Left lung (tissue), 14 donors: ENCODE measurements at places on chromosomes 2 and 18. TPM values are rescaled to one million over a fixed set of nuclear protein-coding genes. Genes with fewer than 3 reads are reported as not detected.

DNA sequence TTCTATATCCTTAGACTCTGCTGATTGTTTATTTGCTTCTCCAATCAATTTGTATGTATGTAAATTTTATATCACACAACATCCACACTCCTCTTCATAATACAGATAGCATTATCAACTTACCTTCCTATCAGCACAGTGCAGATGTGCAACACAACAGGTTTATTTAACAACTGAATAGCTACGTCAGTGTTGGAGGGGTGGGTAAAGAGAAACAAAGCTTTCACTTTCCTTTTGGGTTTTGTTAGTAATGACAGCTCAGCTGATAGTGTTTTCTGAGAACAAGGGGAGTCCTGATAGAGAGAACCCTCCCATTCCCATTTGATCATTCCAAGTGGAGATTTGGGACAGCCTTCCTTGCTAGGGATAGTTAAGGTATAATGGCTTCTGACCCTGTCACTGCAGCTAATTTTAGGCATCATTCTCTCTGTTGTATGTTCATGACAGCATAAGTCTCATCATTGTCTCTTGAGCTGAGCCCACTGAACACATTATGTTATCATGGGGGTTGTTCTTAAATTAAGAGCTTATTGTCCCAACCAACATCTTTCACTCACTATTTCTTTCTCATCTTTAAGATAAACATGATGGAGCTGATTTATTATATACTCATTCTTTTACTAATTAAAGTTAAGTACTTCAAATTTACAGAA, 227.7 kb downstream of the GPD2 start:
- no peak overlapping the region for H3K4me3 ChIP-seq
- no peaks in the 10 kb centered on the region for H3K4me1 ChIP-seq
- H3K27ac ChIP-seq, result no peak overlapping the region
- DNase-seq, result no peak

- H3K27ac ChIP-seq, result no peak overlapping the region
- H3K4me1 ChIP-seq, result no peaks in the 10 kb centered on the region
- DNase-seq, result no peak
- no peaks in the 10 kb centered on the region for H3K36me3 ChIP-seq
Measured at GRCh38 chr18:26893996-26894395, 28.5 kb upstream of the AQP4 start.

DNA sequence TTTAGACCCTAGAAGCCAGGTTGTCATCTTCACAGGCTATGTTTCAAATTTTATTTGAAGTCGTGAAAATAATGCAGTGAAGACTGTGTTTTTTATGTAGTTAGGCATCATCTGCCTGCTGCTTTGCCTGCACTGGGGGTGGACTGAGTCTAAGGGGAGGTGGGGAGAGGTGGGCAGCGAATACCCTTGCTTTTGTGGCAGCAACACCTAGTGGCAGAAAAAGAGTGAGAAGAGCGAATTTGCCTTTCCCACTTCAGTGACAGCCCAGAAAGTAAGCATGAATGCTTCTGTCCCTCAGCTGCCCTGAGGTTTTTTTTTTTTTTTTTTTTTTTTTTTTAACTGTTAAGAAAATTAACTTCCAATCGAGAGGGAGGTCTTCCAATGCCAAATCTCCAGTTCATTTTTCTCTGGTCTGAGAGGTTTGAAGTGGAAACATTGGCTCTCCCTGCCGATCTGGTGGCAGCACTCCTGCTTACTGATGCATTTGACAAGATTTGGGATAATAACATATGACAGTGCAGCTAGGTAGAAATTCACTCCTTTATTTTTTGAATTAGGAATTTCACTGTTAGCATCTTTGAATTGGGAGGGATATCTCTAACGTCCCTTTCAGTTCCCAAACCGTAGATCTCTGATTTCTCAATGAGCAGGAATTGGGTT, 60.3 kb upstream of the LYPD6B start:
- no peaks in the 10 kb centered on the region for H3K4me1 ChIP-seq
- no peak for DNase-seq
- no peaks in the 10 kb centered on the region for H3K36me3 ChIP-seq
- no peak overlapping the region for H3K4me3 ChIP-seq
- no peaks in the 10 kb centered on the region for H3K27me3 ChIP-seq
- H3K27ac ChIP-seq, result no peak overlapping the region

DYNAP gene
- 0.10 TPM for polyA plus RNA-seq

- H3K27ac ChIP-seq, result no peak overlapping the region
- H3K27me3 ChIP-seq, result no peaks in the 10 kb centered on the region
- H3K4me3 ChIP-seq, result no peak overlapping the region
- no peak for DNase-seq
- no peaks in the 10 kb centered on the region for H3K4me1 ChIP-seq
Measured at GRCh38 chr2:145366341-145366740, 846.4 kb upstream of the ZEB2 start.

DNA sequence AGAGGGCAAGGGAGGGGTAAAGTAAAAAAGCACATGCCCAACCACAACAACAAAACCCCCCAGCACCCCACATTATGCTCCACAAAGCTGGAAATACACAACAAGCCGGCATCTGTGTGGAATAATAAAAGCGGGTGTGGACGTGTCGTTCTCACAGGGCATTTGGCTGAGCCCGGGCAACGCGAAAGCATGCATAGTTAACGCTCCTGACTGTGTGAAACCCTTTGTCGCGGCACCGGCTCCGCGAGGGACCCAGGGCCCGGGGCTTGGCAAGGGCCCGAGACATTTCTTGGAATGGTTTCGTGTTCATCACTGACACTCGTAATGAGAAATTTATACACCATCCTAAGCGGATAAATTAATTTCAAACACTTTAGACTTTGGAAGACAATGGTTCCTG, 165.6 kb downstream of the INHBB start:
- H3K4me3 ChIP-seq, result no peak overlapping the region
- H3K36me3 ChIP-seq, result no peaks in the 10 kb centered on the region
- H3K27me3 ChIP-seq, result no peaks in the 10 kb centered on the region

ALPG gene
- not detected for polyA plus RNA-seq

- H3K4me1 ChIP-seq, result peaks cover 9% of the 10 kb centered on the region
- no peak for DNase-seq
- H3K36me3 ChIP-seq, result no peaks in the 10 kb centered on the region
- H3K27me3 ChIP-seq, result no peaks in the 10 kb centered on the region
Measured at GRCh38 chr2:191376981-191377629, 131.9 kb downstream of the MYO1B start.

GULP1 gene
- 120 TPM for polyA plus RNA-seq

DNA sequence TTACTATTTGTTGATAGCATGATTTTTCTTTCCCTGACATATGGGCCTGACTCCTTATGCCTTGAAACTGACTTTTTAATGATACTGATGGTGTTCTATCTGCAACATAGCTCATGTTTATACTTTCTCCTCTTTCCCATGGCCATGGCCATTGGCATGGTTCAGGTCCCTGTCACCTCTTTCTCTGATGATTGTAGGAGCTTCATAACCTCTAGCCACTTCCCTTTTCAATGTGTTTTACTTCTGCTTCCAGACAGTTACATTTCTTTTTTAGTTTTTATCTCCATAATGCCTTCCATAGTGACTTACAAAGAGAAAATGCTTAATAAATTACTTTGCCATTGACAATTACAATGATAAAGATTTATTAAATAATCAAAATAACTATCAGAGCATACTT, 177.9 kb upstream of the SETBP1 start:
- H3K36me3 ChIP-seq, result no peaks in the 10 kb centered on the region
- no peaks in the 10 kb centered on the region for H3K27me3 ChIP-seq

GRCh38 chr2:567865-568638, 109.2 kb downstream of the TMEM18 start:
- H3K27me3 ChIP-seq, result peaks cover 3% of the 10 kb centered on the region
- H3K4me3 ChIP-seq, result no peak overlapping the region
- H3K4me1 ChIP-seq, result no peaks in the 10 kb centered on the region
- H3K36me3 ChIP-seq, result no peaks in the 10 kb centered on the region
- DNase-seq, result no peak

GRCh38 chr2:200679127-200679526, 93.3 kb downstream of the AOX1 start:
- peak overlapping the region; percentile 61 for H3K27ac ChIP-seq
- no peaks in the 10 kb centered on the region for H3K27me3 ChIP-seq
- no peak for DNase-seq
- no peak overlapping the region for H3K4me3 ChIP-seq
- H3K36me3 ChIP-seq, result no peaks in the 10 kb centered on the region

DNA sequence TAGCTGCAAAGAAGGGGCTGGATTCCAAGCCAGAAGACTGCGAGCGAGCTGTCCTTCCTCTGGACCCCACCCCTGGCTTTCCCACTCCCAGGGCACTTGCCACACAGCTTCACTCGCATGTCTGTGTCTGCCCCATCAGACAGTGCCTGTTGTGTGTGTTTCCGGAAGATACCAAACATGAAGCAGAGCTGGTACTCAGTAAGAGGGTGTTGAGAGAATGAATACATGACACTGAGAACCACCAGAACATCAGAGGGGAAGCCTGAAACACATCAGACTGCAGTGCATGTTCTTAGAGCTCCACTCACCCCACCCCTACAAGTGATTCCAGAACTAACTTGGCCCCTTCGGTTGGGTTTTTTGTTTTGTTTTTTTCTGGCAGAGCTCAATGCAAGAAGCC, 181.5 kb downstream of the TTC32 start:
- no peaks in the 10 kb centered on the region for H3K4me1 ChIP-seq
- no peak overlapping the region for H3K27ac ChIP-seq
- H3K27me3 ChIP-seq, result no peaks in the 10 kb centered on the region
- DNase-seq, result no peak

- H3K27me3 ChIP-seq, result no peaks in the 10 kb centered on the region
- no peaks in the 10 kb centered on the region for H3K36me3 ChIP-seq
- no peak overlapping the region for H3K4me3 ChIP-seq
- no peaks in the 10 kb centered on the region for H3K4me1 ChIP-seq
- no peak overlapping the region for H3K27ac ChIP-seq
Measured at GRCh38 chr2:234694244-234695013, 197.5 kb upstream of the ARL4C start.

- H3K27me3 ChIP-seq, result no peaks in the 10 kb centered on the region
- H3K4me1 ChIP-seq, result no peaks in the 10 kb centered on the region
- no peak overlapping the region for H3K27ac ChIP-seq
- no peak overlapping the region for H3K4me3 ChIP-seq
- no peak for DNase-seq
- no peaks in the 10 kb centered on the region for H3K36me3 ChIP-seq
Measured at GRCh38 chr2:225662101-225662500, 262.6 kb downstream of the NYAP2 start.

GRCh38 chr2:239664216-239664810, 263.5 kb upstream of the HDAC4 start:
- no peaks in the 10 kb centered on the region for H3K36me3 ChIP-seq
- no peaks in the 10 kb centered on the region for H3K4me1 ChIP-seq
- DNase-seq, result no peak
- no peak overlapping the region for H3K4me3 ChIP-seq
- H3K27ac ChIP-seq, result no peak overlapping the region

GRCh38 chr2:207619764-207620203, 5.4 kb downstream of the METTL21A start:
- H3K4me1 ChIP-seq, result peaks cover 45% of the 10 kb centered on the region
- no peaks in the 10 kb centered on the region for H3K27me3 ChIP-seq
- peaks cover 23% of the 10 kb centered on the region for H3K36me3 ChIP-seq
- H3K27ac ChIP-seq, result no peak overlapping the region
- no peak for DNase-seq

GRCh38 chr2:30736461-30737325, 70.6 kb downstream of the CAPN13 start:
- no peak overlapping the region for H3K27ac ChIP-seq
- no peaks in the 10 kb centered on the region for H3K27me3 ChIP-seq
- H3K4me3 ChIP-seq, result no peak overlapping the region
- H3K36me3 ChIP-seq, result no peaks in the 10 kb centered on the region

TEX44 gene
- not detected for polyA plus RNA-seq

CHAC2 gene
- 1.7 TPM for polyA plus RNA-seq

KCNE4 gene
- polyA plus RNA-seq, result 4.2 TPM

- H3K27me3 ChIP-seq, result no peaks in the 10 kb centered on the region
- no peak overlapping the region for H3K27ac ChIP-seq
- H3K4me1 ChIP-seq, result peaks cover 33% of the 10 kb centered on the region
Measured at GRCh38 chr2:121699421-121700333, 37.0 kb downstream of the NIFK start.

DNA sequence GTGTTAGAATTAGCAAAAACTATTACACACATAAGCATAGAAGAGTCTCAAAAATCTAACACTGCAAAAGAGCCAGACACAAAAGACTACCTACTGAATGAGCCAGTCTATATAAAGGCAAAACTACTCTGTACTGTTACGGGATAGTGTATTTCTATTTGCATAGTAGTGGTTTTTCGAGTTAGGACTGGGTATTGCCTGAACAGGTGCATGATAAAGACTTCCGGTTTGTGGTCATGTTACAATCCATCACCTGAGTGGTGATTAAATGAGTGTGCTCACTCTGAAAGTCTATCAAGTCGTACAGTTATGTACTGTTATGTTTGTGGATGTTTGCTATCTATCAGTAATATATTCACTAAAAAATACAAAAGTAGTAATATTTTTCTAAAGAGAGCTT, 523.3 kb upstream of the SYT4 start:
- no peaks in the 10 kb centered on the region for H3K27me3 ChIP-seq
- H3K36me3 ChIP-seq, result no peaks in the 10 kb centered on the region
- H3K27ac ChIP-seq, result no peak overlapping the region
- no peak overlapping the region for H3K4me3 ChIP-seq
- DNase-seq, result no peak

- H3K4me3 ChIP-seq, result no peak overlapping the region
- no peak overlapping the region for H3K27ac ChIP-seq
- H3K36me3 ChIP-seq, result no peaks in the 10 kb centered on the region
- peaks cover 5% of the 10 kb centered on the region for H3K4me1 ChIP-seq
- no peak for DNase-seq
- no peaks in the 10 kb centered on the region for H3K27me3 ChIP-seq
Measured at GRCh38 chr2:138087751-138088593, 123.7 kb downstream of the HNMT start.

DNA sequence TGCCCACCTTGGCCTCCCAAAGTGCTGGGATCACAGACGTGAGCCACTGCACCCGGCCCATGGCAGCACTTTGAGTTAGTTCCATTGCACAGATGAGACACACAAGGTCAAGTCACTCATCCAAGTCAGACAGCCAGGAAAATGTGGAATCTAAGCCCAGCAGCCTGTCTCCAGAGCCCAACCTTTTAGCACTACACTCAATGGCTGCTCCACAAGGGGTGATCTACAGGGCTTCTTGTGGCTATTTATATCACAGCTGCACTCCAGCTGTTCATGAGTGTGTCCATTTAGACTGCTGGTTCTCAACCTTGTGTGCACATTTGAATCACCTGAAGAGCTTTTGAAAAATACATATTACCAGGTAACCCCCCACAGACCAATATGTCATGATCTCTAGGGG, 72.9 kb upstream of the RPL31 start:
- H3K36me3 ChIP-seq, result no peaks in the 10 kb centered on the region
- H3K4me1 ChIP-seq, result peaks cover 4% of the 10 kb centered on the region
- no peak overlapping the region for H3K4me3 ChIP-seq
- H3K27me3 ChIP-seq, result no peaks in the 10 kb centered on the region
- DNase-seq, result no peak
- H3K27ac ChIP-seq, result no peak overlapping the region

GRCh38 chr2:83109284-83109683, 1349.8 kb downstream of the SUCLG1 start:
- H3K4me3 ChIP-seq, result no peak overlapping the region
- H3K4me1 ChIP-seq, result no peaks in the 10 kb centered on the region
- H3K36me3 ChIP-seq, result no peaks in the 10 kb centered on the region

- no peaks in the 10 kb centered on the region for H3K27me3 ChIP-seq
- peaks cover 11% of the 10 kb centered on the region for H3K4me1 ChIP-seq
- no peak for DNase-seq
Measured at GRCh38 chr2:172496160-172496608, 59.7 kb upstream of the PDK1 start.
